H1 (cell line): ENCODE measurements at places on chromosomes 11 and 22. TPM values are rescaled to one million over a fixed set of nuclear protein-coding genes. Genes with fewer than 3 reads are reported as not detected.

DNA sequence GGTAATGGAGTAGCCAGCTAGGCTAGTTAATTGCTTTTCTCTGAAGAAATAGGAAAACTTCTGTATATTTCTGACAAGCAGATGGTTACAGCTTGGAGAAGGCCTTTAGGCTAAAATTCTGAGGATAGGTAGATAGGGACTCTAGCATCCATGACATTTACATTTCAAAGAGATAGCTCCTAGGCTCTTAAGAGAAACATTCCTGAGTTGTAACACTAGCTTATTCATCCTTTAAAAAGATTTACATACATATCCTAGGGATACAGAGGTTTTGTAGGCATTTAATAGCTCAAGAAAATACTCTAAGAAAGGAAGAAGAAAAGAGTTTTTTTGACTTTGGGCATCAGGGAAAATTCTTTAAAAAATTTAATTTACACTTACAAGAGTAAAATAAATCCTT, 130.9 kb upstream of the CCDC179 start:
- H3K27me3 ChIP-seq = no peaks in the 10 kb centered on the region
- no peaks in the 10 kb centered on the region; the same call in 1 of the 2 replicates for H3K36me3 ChIP-seq
- no peak for DNase-seq
- H3K4me3 ChIP-seq = no peak overlapping the region
- H3K27ac ChIP-seq = no peak overlapping the region

- no peaks in the 10 kb centered on the region for H3K27me3 ChIP-seq
- H3K27ac ChIP-seq = no peak overlapping the region
- peaks cover 18% of the 10 kb centered on the region for H3K36me3 ChIP-seq
- DNase-seq = no peak
- H3K4me1 ChIP-seq = no peaks in the 10 kb centered on the region
Measured at GRCh38 chr11:65529475-65530156, 4.7 kb downstream of the SCYL1 start.

DNA sequence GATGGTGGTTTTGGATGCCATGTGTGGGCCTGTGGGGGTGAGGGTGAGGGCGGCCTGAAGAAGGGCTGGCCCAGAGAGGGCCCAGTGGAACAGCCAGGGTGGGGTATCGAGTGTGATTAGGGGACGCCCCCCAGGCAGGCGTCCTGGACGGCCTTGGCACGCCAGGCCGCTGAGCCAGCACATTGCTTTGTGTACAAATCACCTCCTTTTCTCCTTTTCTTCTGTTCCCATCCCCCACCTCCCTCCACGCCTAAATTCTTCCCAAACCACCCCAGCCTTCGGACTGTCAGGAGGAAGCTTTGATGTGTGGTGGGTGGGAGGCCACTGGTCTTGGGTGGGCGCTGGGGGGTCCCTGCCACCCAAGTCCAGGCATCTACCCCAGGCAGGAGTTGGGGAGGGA, 7.8 kb upstream of the CD248 start:
- DNase-seq = no peak
- H3K4me3 ChIP-seq = no peak overlapping the region
- no peak overlapping the region for H3K27ac ChIP-seq
- peaks cover 5% of the 10 kb centered on the region for H3K4me1 ChIP-seq
- peaks cover 5% of the 10 kb centered on the region; the same call in 1 of the 2 replicates for H3K27me3 ChIP-seq

DNA sequence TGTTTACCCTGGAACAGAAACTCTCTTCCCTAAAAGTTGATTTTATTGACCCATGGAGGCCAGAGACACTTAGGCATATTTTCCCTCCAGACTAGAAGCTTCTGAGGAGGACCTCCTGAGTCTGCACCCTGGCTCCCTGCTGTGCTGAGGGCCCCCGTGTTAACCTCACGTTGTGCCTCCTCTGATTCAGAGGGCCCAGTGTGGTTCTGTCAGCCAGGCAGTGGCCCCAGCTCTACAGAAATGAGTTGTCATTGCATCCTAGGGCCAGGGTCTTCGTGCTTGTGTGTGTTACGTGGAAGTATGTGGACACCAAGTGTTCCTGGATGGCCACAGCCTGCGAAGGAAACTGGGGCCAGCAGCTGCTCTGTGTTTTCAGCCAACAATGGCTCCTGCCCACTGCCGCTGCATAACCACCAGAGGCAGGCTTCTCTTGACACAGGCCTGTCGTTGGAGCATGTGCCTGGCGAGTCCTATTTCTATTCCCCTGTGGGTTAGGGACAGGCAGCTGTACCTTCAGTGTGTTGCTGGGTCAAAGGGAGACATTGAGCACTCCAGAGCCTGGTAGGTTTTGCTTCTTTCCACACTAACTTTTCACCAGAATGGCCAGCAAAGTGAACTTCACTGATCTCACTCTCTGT, 44.5 kb downstream of the MED15 start:
- H3K4me1 ChIP-seq = peaks cover 2% of the 10 kb centered on the region
- H3K36me3 ChIP-seq = peaks cover 3% of the 10 kb centered on the region
- H3K27ac ChIP-seq = no peak overlapping the region
- DNase-seq = no peak
- H3K27me3 ChIP-seq = no peaks in the 10 kb centered on the region
- no peak overlapping the region for H3K4me3 ChIP-seq

DNA sequence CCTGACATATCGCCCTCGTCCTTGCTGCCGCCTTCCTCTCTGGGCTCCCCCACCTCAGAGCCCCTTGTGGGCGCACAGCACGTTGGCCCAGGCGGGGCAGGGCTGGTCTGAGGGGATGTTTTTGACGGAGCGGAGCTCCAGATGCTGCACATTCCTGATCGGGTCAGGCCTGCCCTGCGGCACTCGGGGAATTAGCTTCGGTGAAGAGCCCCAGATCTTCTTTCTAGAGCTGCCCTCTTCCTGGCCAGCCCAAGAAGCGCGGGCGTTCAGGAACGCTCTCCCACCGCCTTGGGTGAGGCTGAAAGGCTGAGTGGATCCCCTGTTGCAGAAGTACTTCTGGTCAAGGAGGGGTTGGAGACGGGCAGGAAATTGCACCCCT, 12.1 kb downstream of the YPEL4 start:
- no peaks in the 10 kb centered on the region for H3K27me3 ChIP-seq
- H3K4me1 ChIP-seq = peaks cover 25% of the 10 kb centered on the region
- peak overlapping the region; percentile 97 for H3K27ac ChIP-seq
- peaks cover 9% of the 10 kb centered on the region for H3K36me3 ChIP-seq

DNA sequence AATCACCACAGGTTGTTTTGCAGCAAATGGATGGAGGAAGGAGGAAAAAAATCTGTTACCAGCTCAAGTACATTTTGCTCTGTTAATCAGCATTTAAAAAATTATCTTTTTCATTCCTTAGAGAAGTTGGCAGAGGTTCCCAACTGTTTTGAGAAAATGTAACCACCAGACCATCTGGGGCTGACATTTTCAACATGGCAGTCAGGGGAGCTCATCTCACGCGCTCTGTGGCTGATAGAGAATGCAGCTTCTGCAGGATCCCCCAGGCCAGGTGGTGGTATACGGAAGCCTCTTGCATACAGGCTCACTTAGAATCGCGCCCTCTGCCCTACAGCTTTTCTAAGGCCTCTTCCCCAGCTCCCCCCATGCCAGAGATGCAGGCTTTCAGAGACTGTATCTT, 68.0 kb upstream of the OPCML start:
- no peaks in the 10 kb centered on the region for H3K36me3 ChIP-seq
- peaks cover 10% of the 10 kb centered on the region for H3K4me1 ChIP-seq
- H3K27ac ChIP-seq = no peak overlapping the region
- DNase-seq = no peak

GRCh38 chr22:50481045-50481439, 301 bp upstream of the ADM2 start:
- no peak overlapping the region for H3K27ac ChIP-seq
- DNase-seq = peak; percentile 67
- H3K4me3 ChIP-seq = peak overlapping the region; percentile 74
- H3K4me1 ChIP-seq = peaks cover 5% of the 10 kb centered on the region

DNA sequence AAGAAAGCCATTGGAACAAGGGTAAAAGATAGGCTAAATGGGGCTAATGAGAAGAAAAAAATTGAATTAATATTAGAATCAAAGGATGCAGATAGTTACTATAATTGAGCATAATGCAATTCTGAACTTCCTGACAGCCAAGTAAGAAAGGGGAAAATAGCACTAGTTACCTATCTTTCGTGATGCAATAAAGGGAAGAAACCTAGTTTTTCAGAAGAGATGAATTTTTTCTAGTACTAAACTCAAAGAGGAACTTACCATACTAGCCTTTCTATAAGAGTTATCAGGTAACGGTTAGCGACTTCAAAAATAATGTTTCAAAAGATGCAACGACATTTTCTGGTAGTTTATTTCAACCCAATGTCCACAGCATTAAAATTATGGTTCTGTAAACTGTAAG, 8.8 kb upstream of the WT1 start:
- H3K27ac ChIP-seq = no peak overlapping the region
- H3K27me3 ChIP-seq = peaks cover 39% of the 10 kb centered on the region
- H3K4me1 ChIP-seq = 0 out of 2 replicates have a peak, but pooled peaks cover under 1% of the 10 kb centered on the region
- no peak for DNase-seq

SLC43A1 gene
- total RNA-seq = 30.1 and 34.5 TPM in 2 replicates

NEFH gene
- total RNA-seq = 2.0 and 2.3 TPM in 2 replicates

LRRC74B gene
- not detected in 2 replicates for total RNA-seq

OR5W2 gene
- not detected in 2 replicates for total RNA-seq

DPP3 gene
- total RNA-seq = 82.7 and 86.4 TPM in 2 replicates

APOBEC3G gene
- 0.94 and 2.0 TPM in 2 replicates for total RNA-seq

ABCC8 gene
- total RNA-seq = 2.6 and 3.7 TPM in 2 replicates
